Caco-2 (cell line): ENCODE measurements at places on chromosomes 7 and 10.

- peak; percentile 66 for DNase-seq
Observed at GRCh38 chr7:7996568-7996967, 28.0 kb downstream of the GLCCI1 start.

DNA sequence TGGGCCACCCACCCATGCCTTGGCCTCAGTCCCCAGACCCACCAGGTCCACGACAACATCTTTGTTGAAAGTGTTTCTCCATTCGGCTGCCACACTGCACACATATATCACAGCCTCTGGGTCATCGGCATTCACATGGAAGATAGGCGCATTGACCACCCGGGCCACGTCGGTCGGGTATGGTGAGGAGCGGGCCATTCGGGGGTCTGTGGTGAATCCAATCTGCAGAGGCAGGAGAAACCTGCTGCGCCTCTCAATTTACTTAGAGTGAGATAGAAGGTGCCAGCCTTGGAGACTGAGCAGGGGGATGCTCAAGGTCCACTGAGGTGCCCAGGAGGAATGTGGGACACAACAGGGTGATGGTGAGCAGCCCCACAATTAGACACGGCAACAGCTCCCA lies 16.4 kb downstream of the OGDHL start:
- no peak for DNase-seq

DNA sequence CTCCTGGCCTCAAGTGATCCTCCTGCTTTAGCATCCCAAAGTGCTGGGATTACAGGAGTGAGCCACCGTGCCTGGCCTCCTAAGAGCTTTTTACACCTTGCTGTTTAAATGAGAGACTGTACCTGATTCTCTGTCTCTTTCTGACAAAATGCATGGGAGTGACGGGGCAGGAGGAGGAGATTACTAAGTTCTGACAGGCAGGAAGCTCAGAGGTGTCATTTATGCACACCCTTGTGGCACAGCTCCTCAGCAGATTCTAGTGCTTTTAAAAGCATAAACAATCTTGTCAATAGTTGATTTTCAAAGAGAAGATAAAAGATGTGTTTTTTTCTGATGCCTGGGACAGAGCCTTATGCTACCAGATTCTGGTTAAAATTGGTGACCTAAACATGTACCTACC lies 39.7 kb upstream of the STEAP4 start:
- no peak for DNase-seq

DNA sequence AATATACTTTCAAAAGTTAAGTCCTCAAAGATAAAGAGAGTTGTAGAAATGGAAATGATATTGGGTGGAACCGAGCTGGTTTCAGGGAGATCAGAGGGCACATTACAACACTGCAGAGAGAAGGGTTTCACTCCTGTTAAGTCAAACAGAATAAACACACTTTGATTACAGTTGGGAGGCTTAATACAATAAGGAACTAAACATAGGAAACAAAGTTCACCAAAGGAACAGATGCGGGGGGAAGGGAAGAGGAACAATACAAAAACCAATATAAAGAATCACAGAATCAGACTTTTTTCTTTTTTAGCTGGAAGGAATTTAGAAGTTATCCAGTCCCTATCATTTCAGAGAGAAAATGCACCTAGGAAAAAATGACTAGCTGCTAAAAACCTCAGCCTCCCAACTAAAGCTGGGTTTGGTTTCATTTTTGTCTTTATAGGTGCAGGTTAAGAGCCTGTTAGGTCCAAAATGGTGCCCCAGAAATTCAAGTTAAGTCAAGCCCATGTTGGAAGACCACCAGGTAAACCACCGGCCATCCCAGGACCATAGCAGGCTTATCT lies 81.9 kb downstream of the DNMBP start:
- DNase-seq: peak; percentile 30

GRCh38 chr7:16637379-16637778 lies 8.2 kb downstream of the ANKMY2 start:
- no peak for DNase-seq

DNA sequence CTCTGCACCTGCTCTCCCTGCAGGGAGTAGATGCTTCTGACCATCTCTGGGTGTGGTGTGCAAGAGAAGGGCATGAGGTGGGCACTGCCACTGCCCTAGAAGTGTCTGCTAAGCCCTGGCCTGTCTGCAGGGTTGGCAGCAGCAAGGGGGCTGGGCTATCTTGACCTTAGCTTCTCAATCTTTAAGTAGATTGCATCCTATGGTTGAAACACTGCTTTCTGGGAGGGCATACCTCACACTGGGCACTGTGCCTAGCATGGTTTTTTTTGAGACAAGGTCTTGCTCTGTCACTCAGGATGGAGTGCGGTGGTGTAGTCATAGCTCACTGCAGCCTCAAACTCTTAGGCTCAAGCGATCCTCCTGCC lies 54.9 kb downstream of the CLIP2 start:
- DNase-seq: no peak

- DNase-seq: no peak
Observed at GRCh38 chr10:97230146-97230545, 44.4 kb upstream of the SLIT1 start.

GRCh38 chr10:114363745-114364454 lies 40.4 kb downstream of the AFAP1L2 start:
- DNase-seq: no peak

GRCh38 chr7:104327938-104328295 lies 486 bp upstream of the LHFPL3 start:
- no peak for DNase-seq

- DNase-seq: no peak
Observed at GRCh38 chr7:155813125-155813524, 862 bp upstream of the SHH start.

GRCh38 chr7:134966691-134967090 lies 19.6 kb upstream of the AGBL3 start:
- DNase-seq: peak; percentile 45

- no peak for DNase-seq
Observed at GRCh38 chr7:98831641-98832221, 38.1 kb downstream of the TMEM130 start.

DNA sequence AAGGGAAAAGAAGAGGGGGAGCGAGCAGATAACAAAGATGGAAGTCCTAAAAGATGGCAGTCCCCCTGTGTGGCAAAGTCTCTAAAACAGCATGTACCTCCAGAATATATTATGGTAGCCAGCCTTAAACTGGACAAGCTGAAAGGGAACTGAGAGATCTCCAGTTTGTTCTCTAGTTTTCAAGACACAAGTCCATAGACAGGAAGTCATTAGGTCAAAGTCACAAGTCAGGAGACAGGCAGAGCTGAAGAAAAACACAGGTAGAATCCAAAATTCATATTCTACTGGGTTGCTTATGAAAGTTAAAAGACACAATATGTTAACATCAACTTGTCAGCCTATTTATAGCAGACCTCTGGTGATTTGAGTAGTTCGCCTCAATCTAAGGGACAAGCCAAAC lies 38.7 kb downstream of the FAM107B start:
- no peak for DNase-seq

GRCh38 chr7:77538281-77539212 lies 1.5 kb downstream of the PTPN12 start:
- DNase-seq: peak; percentile 91

DNA sequence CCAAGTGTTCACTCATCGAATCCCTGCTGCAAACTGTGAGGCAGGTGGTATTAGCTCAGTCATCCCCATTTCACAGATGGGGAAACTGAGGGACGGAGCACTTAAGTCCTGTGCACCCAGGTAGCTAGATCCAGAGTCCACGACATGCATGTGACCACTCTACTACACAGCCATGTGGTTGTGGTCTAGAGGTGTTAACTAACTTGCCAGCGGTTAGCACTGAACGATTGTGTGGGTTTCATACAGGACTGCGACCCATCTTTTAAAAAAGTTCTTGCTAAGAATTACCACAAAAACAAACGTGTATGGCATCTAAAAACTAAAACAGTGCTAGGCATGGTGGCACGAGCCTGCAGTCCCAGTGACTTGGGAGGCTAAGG lies 16.1 kb upstream of the ABCC2 start:
- DNase-seq: no peak

GRCh38 chr10:86036544-86036831 lies 330.1 kb downstream of the GRID1 start:
- DNase-seq: no peak

DNA sequence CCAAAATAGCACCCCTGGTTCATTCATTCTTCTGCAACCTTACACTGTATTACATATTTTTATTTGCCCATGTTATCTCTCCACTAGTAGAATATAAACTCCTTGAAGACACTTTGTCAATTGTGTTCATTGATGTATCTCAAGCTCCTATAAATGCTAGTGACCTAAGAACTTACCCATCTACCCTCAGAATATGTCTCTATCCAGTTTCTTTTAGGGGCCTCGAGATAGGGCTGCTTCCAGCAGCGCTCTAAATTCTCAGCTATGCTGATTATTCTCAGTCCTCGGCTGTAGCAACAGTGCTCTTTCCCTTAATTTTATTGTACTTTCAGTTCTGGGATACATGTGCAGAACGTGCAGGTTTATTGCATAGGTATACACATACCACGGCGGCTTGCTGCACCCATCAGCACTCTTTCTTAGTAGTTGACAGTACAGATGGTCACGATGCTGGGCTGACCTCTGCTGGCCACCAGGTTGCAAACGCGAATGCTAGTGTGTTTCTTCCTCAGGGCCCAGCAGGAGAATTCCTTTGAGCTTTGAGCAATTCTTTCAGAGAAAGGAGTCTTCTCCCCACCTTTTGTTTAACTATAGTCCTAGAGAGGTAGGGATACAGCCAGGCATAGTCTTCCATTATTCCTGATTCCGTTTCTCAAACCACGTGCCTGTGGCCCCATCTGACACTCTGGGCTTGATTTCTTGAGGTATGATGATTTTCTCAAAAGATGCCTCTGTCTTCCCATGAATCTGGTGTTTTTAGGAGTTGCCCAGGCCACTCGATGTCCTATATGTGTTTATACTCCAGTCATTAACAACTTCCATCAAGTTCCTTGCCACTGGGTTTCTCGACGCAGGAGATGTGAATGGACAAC lies 49.1 kb upstream of the CDC14C start:
- DNase-seq: peak; percentile 59

DNA sequence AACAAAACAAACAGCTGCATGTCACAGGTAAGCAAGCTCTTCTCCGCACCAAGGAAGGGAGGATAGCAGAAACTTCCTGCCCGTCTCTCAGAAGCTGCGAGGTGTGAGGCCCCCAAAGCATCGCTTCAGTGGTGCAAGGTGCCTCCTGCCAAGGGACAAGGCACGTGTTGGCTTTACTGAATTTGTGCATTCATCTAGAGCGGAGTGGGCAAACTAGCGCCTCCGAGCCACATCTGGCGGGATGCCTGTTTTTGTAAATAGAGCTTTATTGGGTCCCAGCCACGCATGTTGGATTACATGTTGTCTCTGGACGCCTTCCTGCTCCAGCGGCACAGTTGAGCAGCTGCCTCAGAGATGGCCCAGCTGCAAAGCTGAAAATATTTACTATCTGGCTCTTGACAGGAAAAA lies 27.7 kb downstream of the PHYH start:
- DNase-seq: no peak

GRCh38 chr10:29612657-29613056 lies 22.1 kb downstream of the SVIL start:
- DNase-seq: no peak

GRCh38 chr7:137981668-137982067 lies 20.2 kb downstream of the CREB3L2 start:
- DNase-seq: no peak

- DNase-seq: peak; percentile 59
Observed at GRCh38 chr10:13681095-13681494, 94.3 kb downstream of the PRPF18 start.

GRCh38 chr7:135798095-135798494 lies 49.5 kb upstream of the FAM180A start:
- no peak for DNase-seq

GRCh38 chr7:106840342-106840741 lies 24.7 kb upstream of the PIK3CG start:
- DNase-seq: no peak

- DNase-seq: no peak
Observed at GRCh38 chr7:142376356-142376997, 118.6 kb upstream of the PRSS58 start.

GRCh38 chr10:124315591-124316270 lies 103.0 kb downstream of the OAT start:
- no peak for DNase-seq

GRCh38 chr7:101235050-101235449 lies 2.6 kb downstream of the CLDN15 start:
- peak; percentile 41 for DNase-seq

GRCh38 chr10:16030562-16030961 lies 170.3 kb upstream of the MINDY3 start:
- DNase-seq: no peak

DNA sequence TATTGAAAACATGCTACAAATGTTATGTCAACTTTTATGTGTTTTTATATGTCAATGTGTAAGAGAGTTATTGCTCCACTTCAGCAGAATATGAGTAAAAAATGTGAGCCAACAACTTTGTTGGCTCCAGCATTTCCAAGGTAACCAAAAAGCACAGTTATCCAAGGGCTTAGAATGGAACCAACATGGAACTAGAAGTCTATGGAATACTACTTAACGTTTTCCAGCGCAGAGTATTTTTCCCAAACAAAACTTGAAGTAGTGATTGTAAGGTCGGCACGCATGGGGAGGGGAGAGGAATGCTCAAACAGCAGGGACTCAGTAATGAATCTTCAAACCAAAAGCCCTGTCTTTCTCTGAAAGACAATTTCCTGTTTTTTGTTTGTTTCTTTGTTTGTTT lies 45.0 kb upstream of the TSPAN13 start:
- DNase-seq: no peak

DNA sequence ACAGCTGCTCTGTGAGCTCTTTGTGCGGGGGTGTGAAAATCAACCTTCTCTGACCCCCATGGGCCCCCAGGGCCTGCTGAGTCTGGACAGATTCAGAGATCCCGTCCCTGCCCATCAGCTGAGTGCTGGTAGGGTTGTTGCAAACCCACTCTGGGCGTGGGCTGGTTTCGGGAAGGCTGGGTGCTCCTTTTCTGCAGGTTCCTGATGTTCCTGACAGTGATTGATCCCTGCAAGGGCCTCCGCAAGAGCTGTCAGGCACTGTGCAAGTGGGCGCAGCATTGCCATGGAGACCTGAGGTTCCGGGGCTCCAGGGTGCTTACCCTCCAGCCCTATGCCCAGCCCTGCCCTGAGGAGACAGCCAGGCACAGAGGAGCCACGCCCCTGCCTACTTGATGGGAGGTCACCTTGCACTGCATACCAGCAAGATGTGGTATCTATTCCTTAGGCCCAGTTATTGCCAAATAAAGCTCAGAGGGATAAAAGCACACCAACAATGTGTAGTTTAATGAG lies 44.3 kb upstream of the INPP5A start:
- DNase-seq: no peak

DNA sequence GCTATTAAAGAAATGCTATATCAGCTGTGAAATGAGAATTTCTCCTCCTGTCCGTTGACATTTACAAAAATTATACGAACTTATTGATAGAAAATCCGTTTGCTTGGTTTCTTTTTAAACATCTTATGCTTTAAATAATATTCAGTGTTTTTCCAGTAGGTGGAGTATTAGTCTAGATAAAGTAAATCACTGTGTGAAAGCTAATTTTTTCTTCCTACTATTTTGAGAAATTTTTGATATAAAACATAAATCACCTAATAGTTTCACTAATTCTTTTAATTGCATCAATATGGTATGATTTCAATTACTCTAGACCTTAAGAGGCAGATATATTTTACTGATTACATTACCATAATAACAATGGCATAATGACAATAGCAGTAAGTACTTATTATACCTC lies 335.2 kb upstream of the C7orf33 start:
- DNase-seq: no peak

- no peak for DNase-seq
Observed at GRCh38 chr10:61653699-61654098, 9.0 kb upstream of the CABCOCO1 start.
